ENCODE measurements at places on chromosomes 16 and 17.

DNA sequence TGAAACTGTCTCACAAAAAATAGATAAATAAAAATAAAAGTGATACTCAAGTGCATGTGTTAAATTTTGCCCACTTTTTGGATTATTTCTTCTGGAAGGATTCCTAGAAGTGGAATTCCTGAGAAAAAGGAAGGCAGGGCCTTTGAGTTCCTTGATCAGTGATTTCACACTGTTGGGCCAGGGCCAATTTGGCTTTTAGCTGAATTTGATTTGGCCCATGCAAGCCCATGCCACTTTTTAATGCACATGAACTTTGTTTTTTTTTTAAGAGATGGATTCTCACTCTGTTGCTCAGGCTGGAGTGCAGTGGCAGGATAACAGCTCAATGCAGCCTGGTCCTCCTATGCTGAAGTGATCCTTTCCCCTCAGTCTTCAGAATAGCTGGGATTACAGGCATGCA, 96.3 kb downstream of the TNFRSF13B start:
- no peak for DNase-seq

GRCh38 chr17:81481073-81481799, 31.4 kb downstream of the ACTG1 start:
- peak; percentile 88 for DNase-seq

DNA sequence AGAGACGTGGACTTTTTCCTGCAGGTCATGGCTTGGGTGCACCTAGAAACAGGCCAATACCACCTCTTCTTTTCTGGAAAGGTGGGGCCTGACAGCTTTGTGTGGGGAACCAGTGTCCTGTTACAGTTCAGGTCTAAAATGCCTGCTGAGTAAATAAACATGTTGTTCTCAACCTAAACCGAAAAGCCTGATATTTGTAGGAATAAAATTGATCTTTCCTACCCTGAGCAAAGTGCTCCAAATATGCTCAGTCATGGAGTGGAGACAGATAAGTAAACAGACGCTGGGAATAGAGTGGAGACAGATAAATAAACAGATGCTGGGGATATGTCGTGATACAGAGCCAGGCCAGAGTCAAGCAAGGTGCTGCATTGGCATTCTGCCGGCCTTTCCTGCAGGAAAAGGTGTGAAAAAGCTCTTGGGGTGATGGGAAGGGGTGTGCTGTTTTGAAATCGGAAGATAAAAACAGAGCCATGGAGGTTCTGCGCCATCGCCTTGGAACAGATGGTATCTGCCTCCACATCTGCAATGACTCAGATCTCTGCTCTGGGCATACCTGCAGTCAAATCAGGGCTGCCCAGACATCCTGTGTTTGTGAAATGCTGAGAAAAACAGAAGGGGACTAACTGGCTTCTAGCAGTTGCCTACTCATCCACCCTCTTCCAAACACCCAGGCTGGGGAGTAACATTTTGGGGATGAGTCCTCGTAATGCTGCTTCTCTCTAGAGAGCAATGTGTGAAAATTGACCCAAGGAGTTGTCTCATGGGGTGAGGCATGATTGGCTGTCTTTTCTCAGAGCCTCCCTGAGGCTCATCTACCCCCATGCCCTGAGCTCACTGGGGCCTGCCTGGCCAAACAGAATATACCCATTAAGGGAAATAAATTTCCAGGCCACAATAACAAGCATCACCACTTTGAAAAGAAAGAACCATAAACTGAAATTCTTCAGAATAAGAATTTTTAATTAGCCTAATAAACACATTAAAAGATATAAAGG, 16.8 kb upstream of the TRPV2 start:
- DNase-seq: peak; percentile 77

- no peak for DNase-seq
Observed at GRCh38 chr16:262121-262745, 13.5 kb downstream of the RGS11 start.

- DNase-seq: no peak
Observed at GRCh38 chr17:81870981-81871386, at the start of gene ARHGDIA. TSS of gene ARHGDIA (minus strand) at chr17:81871337. CDS start at chr17:81869930, 1,407 bp downstream.

GRCh38 chr16:84291226-84291625, 3.5 kb upstream of the WFDC1 start:
- no peak for DNase-seq

DNA sequence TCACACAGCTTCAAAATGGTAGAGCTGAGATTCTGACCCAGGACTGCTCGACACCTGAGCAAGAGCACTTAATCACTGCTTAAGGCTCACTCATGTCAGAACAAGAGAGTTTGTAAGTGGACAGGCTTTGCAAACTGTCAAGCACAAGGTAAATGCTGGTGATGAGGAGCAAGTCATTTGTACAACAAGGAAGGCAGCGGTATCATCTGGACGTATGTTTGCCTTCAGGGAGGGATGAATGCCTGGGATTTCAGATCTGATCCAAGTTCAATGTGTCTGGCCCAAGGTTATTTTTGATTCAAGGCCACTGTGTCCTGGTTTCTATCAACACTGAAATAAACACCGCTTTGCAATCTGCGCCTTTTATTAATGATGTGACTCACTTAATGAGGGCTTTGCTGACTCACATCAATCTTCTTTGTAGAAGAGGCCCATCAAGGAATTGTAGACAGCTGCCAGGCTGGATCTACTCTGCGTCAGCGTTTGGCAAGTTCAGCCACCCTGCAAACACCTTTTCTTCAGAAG, 174.4 kb upstream of the HS3ST3A1 start:
- DNase-seq: no peak

DNA sequence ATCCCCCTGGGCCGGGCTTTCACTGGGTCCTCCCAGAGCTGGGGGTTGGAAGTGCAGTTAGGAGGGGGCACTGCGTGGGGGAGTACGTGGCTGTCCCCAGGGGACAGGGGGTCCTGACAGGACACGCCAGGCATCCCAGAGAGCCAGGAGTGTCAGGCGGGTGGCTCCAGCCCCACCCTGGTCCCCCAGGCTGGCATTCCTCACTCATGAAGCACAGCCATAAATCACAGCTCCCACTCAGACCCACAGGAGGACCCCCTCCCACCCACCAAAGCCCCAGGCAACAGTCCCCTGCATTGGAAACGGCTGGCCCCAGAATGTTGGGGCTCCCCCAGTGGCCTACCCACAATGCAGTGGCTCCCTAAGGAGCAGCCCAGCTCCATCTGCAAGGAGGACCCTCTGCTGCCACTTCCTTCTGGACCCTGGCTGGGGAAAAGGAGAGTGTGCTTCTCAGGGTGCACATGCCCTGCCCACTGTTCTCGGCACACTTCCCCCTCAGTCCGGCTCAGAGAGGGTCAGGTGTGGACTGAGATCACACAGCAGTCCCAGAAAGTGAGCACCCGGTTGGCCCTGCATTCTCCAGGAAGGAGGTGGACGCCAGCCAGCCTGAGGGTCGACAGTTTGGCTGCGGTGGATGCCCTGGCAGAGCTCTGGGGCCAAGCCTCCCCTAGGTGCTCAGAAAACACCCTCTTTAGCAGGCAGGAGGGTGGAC, 7.3 kb upstream of the FOXN1 start:
- no peak for DNase-seq

- DNase-seq: no peak
Observed at GRCh38 chr17:2266865-2267228, 36.7 kb downstream of the SMG6 start.

- no peak for DNase-seq
Observed at GRCh38 chr17:5591966-5592365, 7.7 kb upstream of the NLRP1 start.

GRCh38 chr17:66630379-66630778, 204.5 kb upstream of the CACNG5 start:
- no peak for DNase-seq

- no peak for DNase-seq
Observed at GRCh38 chr17:539766-540165, 174.9 kb downstream of the VPS53 start.

- peak; percentile 58 for DNase-seq
Observed at GRCh38 chr17:19308398-19308797, 54.1 kb downstream of the B9D1 start.

- no peak for DNase-seq
Observed at GRCh38 chr16:69865701-69866100, 85.4 kb upstream of the CLEC18A start.

Data from NCI-H2171 (cell line).